GM23338 (cell line): ENCODE measurements at places on chromosomes 3 and 15.

DNA sequence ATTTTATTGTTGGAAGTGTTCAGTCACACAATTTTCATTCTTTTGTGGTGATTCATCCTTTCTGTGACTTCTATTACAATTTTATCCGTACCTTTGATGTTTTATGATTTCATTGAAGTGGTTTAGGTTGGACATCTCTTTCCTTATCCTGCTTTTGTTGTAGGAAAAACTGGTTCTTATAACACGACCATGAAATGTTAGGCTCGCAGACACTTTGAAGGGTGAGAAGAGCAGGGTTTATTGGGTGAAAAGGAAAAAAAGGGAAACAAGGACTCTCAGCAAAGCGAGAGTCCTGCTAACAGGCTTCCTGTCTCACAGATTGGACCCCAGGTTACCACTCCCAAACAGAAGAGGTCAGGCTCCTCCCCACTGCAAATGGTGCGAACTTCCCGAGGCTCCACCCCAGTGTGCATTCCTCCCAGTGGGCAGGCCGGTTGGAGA is 257.4 kb downstream of the STXBP5L start:
- no peak overlapping the region for H3K4me3 ChIP-seq
- DNase-seq: peak; percentile 46
- no peaks in the 10 kb centered on the region for H3K4me1 ChIP-seq

- H3K4me1 ChIP-seq: no peaks in the 10 kb centered on the region
- H3K36me3 ChIP-seq: no peaks in the 10 kb centered on the region
- DNase-seq: no peak
- H3K27me3 ChIP-seq: no peaks in the 10 kb centered on the region
- H3K4me3 ChIP-seq: no peak overlapping the region
- no peak overlapping the region for H3K27ac ChIP-seq
Observed at GRCh38 chr3:23629181-23629894, 176.4 kb upstream of the UBE2E1 start.

GRCh38 chr3:79846148-79846933 is 78.5 kb upstream of the ROBO1 start:
- H3K4me3 ChIP-seq: no peak overlapping the region
- no peaks in the 10 kb centered on the region for H3K27me3 ChIP-seq
- DNase-seq: peak; percentile 74
- H3K4me1 ChIP-seq: no peaks in the 10 kb centered on the region
- H3K27ac ChIP-seq: no peak overlapping the region

DNA sequence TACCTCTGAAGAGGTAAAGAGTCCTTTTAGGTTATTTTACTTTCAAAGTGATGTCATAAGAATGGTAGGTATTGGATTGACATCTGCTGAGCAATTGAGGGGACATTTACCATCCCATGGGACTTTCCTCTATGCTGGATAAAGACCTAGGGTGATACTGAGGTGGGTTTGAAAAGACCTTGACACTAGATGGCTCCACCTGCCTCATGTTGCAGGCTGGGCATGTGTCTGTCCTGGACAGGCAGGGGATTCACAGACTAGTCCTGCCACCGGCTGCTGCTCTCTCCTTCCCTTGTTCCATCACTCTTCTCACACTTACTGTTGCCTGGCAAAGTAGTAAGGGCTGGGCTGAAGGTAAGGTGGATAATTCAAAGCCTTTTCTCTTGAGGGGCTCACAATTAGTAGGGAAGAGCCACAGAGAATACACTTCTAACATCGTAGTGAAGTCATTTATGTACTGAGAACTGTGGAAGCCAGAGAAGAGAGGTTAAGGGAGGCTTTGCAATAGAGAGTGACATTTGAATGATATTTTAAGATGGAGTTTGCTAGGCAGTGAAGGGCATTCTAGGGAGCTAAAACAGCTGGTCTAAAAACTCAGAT is 27.7 kb downstream of the TRAK1 start:
- no peak overlapping the region for H3K4me3 ChIP-seq
- H3K36me3 ChIP-seq: no peaks in the 10 kb centered on the region
- H3K27me3 ChIP-seq: no peaks in the 10 kb centered on the region
- DNase-seq: peak; percentile 80

- no peaks in the 10 kb centered on the region for H3K36me3 ChIP-seq
- no peak overlapping the region for H3K4me3 ChIP-seq
- peaks cover 3% of the 10 kb centered on the region; the same call in 1 of the 2 replicates for H3K4me1 ChIP-seq
- no peaks in the 10 kb centered on the region for H3K27me3 ChIP-seq
- DNase-seq: no peak
Observed at GRCh38 chr15:67760901-67761300, 64.4 kb upstream of the SKOR1 start.

- no peaks in the 10 kb centered on the region for H3K27me3 ChIP-seq
- no peak for DNase-seq
- H3K4me1 ChIP-seq: no peaks in the 10 kb centered on the region
- no peak overlapping the region for H3K27ac ChIP-seq
Observed at GRCh38 chr15:56174649-56175048, 69.0 kb downstream of the RFX7 start.

DNA sequence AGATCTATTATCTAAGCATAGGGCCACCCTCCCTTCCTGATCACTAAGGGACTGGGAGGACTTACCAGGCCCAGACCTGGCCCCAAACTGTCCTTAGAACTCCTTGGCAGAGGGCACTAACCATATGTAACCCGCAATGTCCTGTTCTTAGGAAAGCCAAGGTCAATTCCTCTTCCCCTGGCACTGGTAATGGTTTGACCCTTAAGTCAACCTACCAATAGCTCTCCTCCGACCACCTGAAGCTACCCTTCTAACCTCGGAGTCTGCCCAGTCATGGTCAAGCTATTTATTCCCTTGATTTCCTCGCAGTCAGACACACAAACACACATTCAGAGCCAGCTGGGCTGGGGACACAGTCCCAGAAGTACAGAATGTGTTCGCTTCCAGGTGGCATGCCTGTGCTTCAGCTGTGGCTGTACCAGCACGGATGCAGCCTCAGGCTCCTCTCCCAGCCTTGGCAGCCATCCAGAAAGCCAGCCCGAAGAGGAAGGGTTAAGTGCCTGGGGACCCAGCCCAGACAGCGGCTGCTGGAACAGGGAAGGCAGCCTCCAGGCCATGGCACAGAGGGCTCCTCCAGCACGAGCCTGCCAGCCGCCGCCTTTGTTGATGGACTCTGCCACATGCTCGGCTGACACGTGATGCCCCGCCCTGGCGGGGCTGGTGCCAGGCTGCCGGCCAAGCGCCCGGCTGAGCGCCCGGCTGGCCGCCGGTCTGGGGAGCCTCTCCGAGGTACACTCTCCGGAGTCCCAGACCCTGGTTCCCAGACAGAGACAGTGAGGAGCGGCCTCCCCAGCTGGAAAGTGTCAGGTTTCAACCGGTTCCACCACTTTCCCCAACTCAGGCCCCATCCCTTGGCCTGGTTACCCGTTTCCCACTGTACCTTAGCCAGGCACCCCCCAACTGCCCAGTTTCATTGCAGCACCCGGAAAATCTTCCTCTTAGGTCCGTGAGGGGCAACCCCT is 5.5 kb downstream of the BMF start:
- H3K27me3 ChIP-seq: 0 out of 2 replicates have a peak, but pooled peaks cover 5% of the 10 kb centered on the region
- no peaks in the 10 kb centered on the region for H3K36me3 ChIP-seq
- peak; percentile 96 for DNase-seq
- peak overlapping the region; percentile 59 for H3K4me3 ChIP-seq

- no peak for DNase-seq
- peaks cover 12% of the 10 kb centered on the region; the same call in 1 of the 2 replicates for H3K36me3 ChIP-seq
- H3K4me1 ChIP-seq: peaks cover 34% of the 10 kb centered on the region
- peaks cover 19% of the 10 kb centered on the region for H3K27me3 ChIP-seq
- no peak overlapping the region for H3K4me3 ChIP-seq
- H3K27ac ChIP-seq: no peak overlapping the region
Observed at GRCh38 chr3:141225939-141226338, 5.7 kb upstream of the PXYLP1 start.

DNA sequence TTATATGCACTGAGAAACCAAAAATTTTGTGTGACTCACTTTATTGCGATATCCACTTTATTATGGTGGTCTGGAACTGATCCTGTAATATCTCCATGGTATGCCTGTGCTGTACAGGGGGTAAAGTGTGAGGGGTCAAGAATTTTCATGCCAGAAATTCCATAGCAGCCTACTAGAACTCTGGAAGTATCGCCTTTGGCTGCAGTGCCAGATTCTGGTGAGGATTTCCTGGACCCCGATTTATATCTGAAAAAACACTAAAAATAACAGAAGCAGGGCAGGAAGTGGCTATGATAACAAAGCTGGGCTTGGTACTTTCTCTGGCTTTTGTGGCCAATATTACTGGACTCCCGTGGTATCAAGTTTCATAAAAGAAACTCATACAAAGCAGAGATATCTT is 36.4 kb downstream of the CCDC80 start:
- no peaks in the 10 kb centered on the region for H3K27me3 ChIP-seq
- no peaks in the 10 kb centered on the region for H3K36me3 ChIP-seq
- H3K4me1 ChIP-seq: no peaks in the 10 kb centered on the region
- H3K4me3 ChIP-seq: no peak overlapping the region
- H3K27ac ChIP-seq: no peak overlapping the region

DNA sequence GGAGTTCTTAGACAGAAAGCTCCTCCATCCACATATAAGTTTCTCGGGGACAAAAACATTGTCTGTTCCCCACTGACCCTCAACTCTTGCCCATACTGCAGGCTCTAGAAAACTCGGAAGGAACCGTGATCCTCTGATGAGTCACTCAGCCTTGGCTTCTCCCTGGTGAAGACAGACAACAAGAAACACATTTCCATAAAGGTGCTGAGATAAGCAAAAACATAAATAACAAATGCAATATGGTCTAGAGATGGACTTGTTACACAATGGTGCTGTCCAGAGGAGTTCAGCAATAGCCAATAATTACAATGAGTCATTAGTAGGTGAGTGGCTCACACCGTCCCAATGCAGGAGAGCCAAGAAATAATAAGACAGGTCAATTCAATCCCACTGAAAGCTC is 43.7 kb downstream of the MAGI1 start:
- no peak overlapping the region for H3K4me3 ChIP-seq
- DNase-seq: no peak
- H3K27me3 ChIP-seq: no peaks in the 10 kb centered on the region
- H3K36me3 ChIP-seq: no peaks in the 10 kb centered on the region
- no peak overlapping the region for H3K27ac ChIP-seq
- peaks cover 30% of the 10 kb centered on the region for H3K4me1 ChIP-seq

- peaks cover 3% of the 10 kb centered on the region; the same call in 1 of the 2 replicates for H3K27me3 ChIP-seq
- H3K4me3 ChIP-seq: no peak overlapping the region
- H3K4me1 ChIP-seq: peaks cover 9% of the 10 kb centered on the region
- H3K36me3 ChIP-seq: no peaks in the 10 kb centered on the region
- DNase-seq: no peak
- H3K27ac ChIP-seq: no peak overlapping the region
Observed at GRCh38 chr3:173403376-173403775, 5.8 kb downstream of the NLGN1 start.

DNA sequence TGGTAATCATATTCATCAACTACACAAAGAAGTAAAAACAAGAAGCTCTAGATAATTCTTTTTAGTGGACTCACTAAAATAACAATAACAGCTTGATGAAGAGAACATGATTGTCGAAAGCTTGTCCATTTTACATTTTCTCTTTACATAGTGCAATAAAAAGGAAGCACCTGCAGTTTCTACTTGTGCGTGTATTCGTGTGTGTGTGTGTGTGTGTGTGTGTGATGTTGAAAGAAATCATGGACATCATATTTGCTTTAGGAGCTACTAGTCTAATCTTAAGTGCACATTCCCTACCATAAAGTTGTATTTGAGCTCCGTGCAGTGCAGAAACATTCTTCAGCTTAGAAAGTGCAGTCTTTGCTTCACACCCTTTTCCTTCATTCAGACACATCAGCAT is 288.8 kb downstream of the ZBTB20 start:
- H3K4me3 ChIP-seq: no peak overlapping the region
- H3K36me3 ChIP-seq: no peaks in the 10 kb centered on the region
- no peak overlapping the region for H3K27ac ChIP-seq
- no peaks in the 10 kb centered on the region for H3K27me3 ChIP-seq

- peaks cover 7% of the 10 kb centered on the region for H3K4me1 ChIP-seq
- H3K36me3 ChIP-seq: no peaks in the 10 kb centered on the region
- H3K27ac ChIP-seq: no peak overlapping the region
Observed at GRCh38 chr3:189908646-189909045, 212.1 kb downstream of the P3H2 start.

DNA sequence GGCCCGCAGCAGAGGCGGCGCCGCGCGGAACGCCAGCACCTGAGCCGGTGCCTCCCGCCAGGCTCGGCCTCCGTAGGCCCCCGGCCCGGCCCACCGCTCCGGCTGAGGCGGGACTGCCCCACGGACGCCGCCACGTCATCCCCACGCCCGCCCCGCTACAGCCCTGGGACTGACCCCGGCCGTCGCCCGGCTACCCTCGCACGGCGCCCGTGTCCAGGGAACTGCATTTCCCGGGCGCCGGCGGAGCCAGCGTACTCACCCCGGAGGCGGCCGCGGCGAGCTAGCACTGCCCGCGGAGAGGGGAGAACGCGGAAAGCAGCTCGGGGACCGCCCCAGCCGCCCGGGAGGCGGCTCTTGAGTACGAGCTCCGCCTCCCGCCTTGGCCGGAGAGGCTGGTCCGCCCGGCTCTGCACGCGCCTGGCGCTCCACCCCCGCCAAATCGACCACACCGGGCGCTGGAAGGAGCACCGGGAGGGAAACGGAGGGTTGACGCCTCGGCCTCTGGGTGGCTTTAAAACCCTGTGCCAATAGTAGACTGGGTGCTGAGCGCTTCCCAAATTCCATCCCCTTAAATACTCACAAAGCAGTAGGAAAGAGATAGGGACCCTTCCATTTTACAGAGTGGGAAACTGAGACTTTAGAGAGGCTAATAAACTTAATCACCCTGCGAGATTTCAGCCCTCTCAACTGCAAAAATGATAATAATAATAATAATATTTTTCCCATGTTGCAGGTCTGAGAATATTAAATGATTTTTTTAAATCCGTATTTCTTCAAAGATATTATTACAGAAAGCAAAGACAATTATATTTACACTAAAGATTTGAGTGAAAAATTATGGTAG is at the start of gene B4GALT4:
Gene B4GALT4 (minus strand): TSS at position 288 of the 844 bp plus-strand sequence. CDS start 10,779 bp downstream, outside the sequence.
- H3K27ac ChIP-seq: 0 out of 2 replicates have a peak within 1 kb of the TSS, but pooled peaks have one; percentile 17
- peak; percentile 93 for DNase-seq
- H3K4me3 ChIP-seq: peak within 1 kb of the TSS; percentile 76
- H3K27me3 ChIP-seq: no peaks in the 10 kb centered on the region

DNA sequence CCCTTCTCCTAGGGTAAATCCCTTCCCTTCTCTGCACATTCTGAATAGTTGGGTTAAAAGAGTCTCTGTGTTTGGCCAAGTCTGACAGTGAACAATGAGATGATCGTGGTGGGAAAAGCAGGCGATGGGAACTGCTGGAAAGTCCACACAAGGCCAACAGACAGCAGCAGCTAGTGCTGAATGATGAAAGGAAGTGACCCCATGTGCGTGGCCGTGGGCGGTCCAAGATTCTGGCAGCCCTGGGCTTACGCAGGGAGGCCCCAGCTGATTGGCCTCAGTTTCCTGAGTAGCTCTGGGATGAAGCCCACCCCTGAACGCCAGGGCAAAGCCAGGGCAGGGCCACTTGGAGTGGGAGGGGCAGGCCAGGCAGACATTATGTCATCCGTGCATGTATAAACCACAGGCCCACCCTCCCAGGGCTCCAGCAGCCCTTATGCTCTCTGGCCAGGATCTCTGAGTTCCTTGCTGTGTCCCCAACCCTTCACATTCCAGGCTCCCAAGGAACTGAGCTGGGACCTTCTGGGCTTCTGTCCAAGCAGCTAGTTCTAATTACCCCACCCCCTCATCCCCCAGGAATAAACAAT is 57.8 kb downstream of the CDC25A start:
- no peaks in the 10 kb centered on the region for H3K27me3 ChIP-seq
- no peaks in the 10 kb centered on the region for H3K36me3 ChIP-seq
- DNase-seq: no peak
- no peak overlapping the region for H3K4me3 ChIP-seq
- no peaks in the 10 kb centered on the region for H3K4me1 ChIP-seq
